ENCODE measurements at places on chromosomes 4 and X.

DNA sequence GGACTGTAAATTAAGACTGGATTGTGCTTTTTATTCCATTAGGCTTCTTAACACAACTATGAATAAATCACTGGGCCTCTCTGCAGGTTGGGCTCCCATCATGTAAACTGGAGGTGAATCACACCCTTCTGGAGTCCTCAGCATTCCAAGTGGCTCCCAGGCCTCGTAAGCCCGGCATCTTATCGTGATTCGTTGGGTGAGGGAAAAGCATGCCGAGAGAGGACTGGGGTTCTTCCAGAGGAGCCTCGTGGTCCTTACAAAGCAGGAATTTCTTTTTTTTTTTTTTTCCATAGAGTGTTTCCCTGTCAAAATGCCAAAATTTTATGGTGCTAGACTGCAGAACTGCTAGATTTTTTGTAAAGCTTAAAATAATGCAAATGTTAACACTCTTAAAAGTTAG lies 20.0 kb downstream of the CLDN22 start:
- no peak for DNase-seq

- no peak for DNase-seq
Measured at GRCh38 chr4:141248486-141248885, 27.8 kb downstream of the ZNF330 start.

- DNase-seq: no peak
Measured at GRCh38 chr4:107036584-107037198, 578 bp upstream of the DKK2 start.

DNA sequence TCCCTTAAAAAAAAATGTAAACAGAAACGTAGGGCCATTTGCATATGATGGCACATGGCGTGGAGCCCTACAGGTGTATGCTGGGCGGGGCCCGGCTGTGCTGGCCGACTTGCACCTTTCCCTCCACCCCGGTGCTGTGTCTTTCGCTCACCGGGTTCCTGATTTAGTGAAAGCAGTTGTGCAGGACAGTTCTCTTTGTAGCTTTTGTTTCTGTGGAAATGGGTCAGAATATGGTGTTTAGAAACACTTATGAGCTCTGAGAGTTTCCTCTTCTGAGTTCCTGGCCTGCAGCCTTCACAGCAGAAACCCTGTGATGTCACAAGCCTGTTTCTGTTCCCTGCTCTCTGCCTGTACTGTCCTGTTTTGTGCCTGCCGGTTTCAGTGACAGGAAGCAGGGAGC lies 22.5 kb upstream of the MSANTD1 start:
- DNase-seq: peak; percentile 54

DNA sequence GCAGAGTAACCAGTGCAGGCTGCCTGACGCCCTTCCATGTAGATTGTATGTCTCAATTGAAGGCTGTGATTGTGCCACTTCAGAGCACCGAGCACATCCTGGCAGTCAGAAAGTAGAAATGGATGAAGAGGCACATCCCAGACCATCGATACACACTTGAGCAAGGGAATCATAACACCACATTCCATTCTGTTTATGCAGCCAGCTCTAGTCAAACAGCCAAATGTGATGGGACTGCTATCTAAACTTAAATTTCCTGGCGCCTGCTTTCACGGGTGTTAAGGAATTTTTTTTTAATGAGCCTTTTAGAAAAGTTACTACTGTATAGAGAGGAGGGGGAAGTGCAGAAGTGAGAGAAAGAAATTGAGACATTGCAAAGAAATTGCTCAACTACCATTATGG lies 84.4 kb downstream of the PPARGC1A start:
- no peak for DNase-seq

DNA sequence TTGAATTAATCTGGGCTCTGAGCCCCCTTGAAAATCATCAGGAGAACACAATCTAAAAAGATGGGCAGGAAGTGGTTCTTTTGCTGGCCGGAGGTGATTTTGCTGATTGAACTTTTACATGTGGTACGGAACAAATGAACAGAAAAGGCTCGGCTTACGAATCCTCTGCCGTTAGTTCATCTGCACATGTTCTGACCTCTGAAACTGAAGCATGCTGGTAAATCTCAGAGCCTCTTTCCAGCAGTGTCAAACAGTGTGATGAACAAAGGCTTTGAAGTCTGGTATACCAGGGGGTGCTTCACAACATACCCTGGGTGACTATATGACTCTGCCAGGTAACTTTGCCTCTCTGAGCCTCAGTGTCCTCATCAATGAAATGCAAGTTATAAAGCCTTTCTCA lies 194.2 kb upstream of the C1QTNF7 start:
- no peak for DNase-seq

DNA sequence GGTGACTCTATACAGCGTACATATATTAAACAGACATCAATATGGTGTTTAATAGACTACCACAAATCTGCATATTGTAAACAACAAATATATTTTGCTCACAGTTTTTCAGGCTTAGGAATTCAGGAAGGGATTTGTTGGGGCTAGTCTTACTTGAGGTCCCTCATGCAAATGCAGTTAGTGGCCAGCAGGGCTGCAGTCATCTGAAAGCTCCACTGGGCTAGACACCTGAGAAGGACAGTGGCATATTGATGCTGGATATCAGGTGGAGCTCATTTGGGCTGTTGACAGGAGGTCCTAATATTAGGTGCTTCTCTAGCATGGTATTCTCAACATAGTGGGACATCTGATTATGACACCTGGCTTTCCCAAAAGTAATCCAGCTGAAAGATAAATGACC lies 493.8 kb upstream of the PABPC4L start:
- DNase-seq: no peak

- DNase-seq: peak; percentile 84
Measured at GRCh38 chr4:123564758-123565346, 168.3 kb downstream of the SPRY1 start.
